ENCODE measurements at places on chromosomes 13 and 19. TPM values are rescaled to one million over a fixed set of nuclear protein-coding genes. Genes with fewer than 3 reads are reported as not detected.
A peak's percentile ranks its signal among the peaks of the same experiment; 100 is the strongest.

Gene ZNF77
- total RNA-seq = 4.0 TPM

DNA sequence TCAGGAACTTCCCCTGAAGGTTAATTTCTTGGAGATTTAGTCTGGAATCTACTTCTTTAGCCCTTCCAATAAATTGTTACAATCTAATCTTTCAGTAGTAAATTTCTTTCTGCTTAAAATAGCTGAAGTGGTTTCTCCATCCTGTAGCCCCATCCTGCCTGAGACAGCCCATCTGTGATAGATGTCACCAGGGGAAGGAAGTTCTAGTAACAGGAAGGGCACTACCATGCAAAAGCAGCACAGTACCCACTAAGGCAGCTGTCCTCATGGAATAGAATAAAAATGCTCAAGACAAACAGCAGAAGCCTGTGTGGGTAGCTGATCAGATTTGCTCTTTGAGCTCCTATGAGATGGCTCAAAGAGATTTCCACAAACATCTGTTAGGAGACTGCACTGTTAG lies 1036.5 kb downstream of the SLITRK5 start:
- H3K4me3 ChIP-seq = no peak overlapping the region
- no peaks in the 10 kb centered on the region for H3K4me1 ChIP-seq
- no peaks in the 10 kb centered on the region for H3K36me3 ChIP-seq
- H3K27ac ChIP-seq = no peak overlapping the region

- no peak overlapping the region for H3K27ac ChIP-seq
- no peaks in the 10 kb centered on the region for H3K36me3 ChIP-seq
- DNase-seq = no peak
Observed at GRCh38 chr13:66530686-66531085, 699.5 kb downstream of the PCDH9 start.

DNA sequence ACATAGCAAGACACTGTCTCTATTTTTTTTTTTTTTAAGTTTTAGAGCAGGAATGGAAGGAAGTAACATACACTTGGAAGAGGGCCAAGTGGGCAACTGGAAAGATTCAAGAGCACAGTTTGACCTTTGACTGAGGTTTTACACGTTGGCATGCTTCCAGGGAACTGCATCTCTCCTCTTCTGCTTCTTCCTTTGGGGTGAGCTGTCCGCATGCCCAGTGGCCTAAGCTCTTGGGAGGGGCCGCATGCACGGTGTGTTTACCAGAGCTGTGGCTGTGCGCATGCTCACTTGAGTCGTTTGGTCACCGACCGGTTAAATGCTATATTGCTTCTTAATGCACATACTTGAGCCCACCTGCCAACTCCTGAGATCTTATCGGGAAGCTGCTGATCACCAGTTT lies 727.7 kb downstream of the UQCRFS1 start:
- H3K27me3 ChIP-seq = no peaks in the 10 kb centered on the region
- peaks cover 2% of the 10 kb centered on the region for H3K4me1 ChIP-seq
- H3K36me3 ChIP-seq = no peaks in the 10 kb centered on the region
- H3K4me3 ChIP-seq = no peak overlapping the region
- DNase-seq = no peak

Gene DHDH
- not detected for total RNA-seq

DNA sequence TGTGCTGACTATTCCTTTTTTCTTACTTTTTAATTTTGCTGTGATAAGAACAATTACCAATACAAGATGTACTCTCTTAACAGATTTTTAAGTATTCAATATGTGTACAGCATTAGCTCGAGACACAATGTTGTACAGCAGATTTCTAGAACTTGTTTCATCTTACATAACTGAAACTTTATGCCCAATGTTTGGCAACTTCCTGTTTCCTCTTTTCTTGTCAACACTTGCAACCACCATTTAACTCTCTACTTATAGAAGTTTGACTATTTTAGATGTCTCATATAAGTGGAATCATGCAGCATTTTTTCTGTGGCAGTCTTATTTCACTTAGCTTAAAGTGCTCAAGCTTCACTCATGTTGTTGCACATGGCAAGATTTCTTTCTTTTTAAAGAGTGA lies 1426.8 kb downstream of the SLITRK5 start:
- no peak overlapping the region for H3K4me3 ChIP-seq
- no peaks in the 10 kb centered on the region for H3K27me3 ChIP-seq
- no peak for DNase-seq
- no peaks in the 10 kb centered on the region for H3K36me3 ChIP-seq
- no peaks in the 10 kb centered on the region for H3K4me1 ChIP-seq
- no peak overlapping the region for H3K27ac ChIP-seq

GRCh38 chr13:51647067-51647466 lies 62.8 kb downstream of the WDFY2 start:
- no peaks in the 10 kb centered on the region for H3K27me3 ChIP-seq
- H3K36me3 ChIP-seq = no peaks in the 10 kb centered on the region
- H3K27ac ChIP-seq = no peak overlapping the region

DNA sequence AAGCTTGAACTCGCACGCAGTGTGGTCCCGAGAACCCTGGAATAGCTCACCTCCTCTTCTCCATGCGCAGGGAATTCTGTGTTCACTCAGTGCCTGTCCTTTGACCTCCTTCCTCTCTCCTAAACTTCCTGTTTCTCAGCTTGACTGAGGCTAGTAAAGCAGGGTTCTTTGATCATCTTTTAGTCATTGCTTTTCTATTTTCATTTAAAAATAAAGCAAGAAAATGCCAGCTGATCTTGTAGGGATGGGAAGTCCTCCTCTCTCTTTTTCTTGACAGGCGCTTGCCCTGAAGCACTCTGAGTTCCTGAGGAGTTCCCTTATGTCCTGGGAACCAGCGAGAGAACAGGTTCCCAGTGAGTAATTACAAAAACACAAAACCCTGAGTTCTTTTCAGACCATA lies 62.8 kb downstream of the ARHGEF7 start:
- peaks cover 62% of the 10 kb centered on the region for H3K4me1 ChIP-seq
- peak overlapping the region; percentile 71 for H3K27ac ChIP-seq
- H3K36me3 ChIP-seq = peaks cover 82% of the 10 kb centered on the region

DNA sequence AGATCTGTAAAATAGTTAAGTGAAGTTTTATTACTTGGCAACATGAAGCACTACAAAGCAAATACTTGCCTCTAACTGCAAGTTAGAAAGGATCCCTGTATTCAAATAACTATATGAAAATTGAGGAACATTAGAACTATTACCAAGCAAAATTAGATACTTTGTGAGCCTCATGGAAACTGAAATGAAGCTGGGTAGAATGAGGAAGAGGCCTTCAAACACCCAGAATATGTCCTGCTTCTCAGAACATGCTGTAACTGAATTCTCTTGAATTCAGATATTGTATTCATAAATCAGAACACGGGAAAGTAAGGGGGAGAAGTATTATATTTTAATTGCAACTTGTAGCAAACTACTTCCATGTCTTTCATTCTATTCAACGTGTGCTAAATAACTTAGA lies 947.9 kb downstream of the PCDH17 start:
- H3K4me3 ChIP-seq = no peak overlapping the region
- no peak for DNase-seq
- no peaks in the 10 kb centered on the region for H3K27me3 ChIP-seq
- no peaks in the 10 kb centered on the region for H3K4me1 ChIP-seq
- H3K27ac ChIP-seq = no peak overlapping the region
- no peaks in the 10 kb centered on the region for H3K36me3 ChIP-seq

Gene C19orf18
- 0.21 TPM for total RNA-seq

DNA sequence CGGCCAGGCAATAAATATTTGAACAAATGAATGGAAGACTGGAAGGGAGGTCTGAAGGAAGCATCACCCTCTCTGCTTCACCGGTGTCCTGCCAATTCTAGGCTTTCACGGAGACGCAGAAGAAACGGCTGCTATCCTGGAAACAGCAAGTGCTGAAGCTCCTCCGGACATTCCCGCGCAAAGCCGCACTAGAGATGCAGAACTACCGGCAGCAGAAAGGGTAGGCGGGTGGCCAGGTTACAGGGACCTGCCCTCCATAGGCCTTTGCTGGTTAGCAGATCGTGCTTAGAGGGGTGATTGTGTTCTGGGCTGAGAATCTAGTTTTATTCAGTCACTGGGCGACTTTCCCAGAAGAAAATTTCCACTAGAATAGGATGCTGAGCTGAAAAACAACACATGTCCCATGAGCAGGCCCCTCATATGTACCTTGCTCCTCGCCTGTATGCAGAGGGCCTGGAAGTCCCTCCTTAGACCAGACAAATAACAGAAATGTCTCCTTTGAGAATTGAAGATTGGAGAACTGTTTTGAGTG lies 11.0 kb downstream of the PAF1 start:
- H3K27ac ChIP-seq = no peak overlapping the region
- no peak overlapping the region for H3K4me3 ChIP-seq
- peaks cover 76% of the 10 kb centered on the region for H3K36me3 ChIP-seq
- no peaks in the 10 kb centered on the region for H3K27me3 ChIP-seq
- no peaks in the 10 kb centered on the region for H3K4me1 ChIP-seq

DNA sequence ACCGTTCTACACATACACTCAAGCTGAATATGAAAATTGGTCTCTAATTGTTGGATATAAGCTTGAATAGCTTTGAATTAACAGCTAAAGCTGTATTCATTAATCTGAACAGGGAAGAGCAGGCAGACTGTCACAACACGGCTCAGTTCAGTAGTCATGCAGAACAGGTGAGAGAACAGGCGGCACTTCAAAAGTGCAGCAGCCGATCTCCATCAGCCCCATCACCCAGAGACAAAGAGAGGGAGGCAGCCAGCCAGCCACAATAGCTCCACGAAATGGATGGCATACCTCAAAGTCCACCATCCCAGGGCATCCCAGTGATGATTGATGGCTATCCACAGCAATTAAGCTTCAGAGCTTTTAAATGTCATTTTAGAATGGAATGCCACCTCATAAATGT lies 419.2 kb downstream of the OLFM4 start:
- H3K4me1 ChIP-seq = no peaks in the 10 kb centered on the region
- no peak overlapping the region for H3K4me3 ChIP-seq
- H3K27me3 ChIP-seq = no peaks in the 10 kb centered on the region
- no peak for DNase-seq
- no peak overlapping the region for H3K27ac ChIP-seq

Gene MED29
- 32.3 TPM for total RNA-seq

GRCh38 chr19:49954933-49955332 lies 6.0 kb downstream of the SIGLEC11 start:
- DNase-seq = no peak
- peaks cover 13% of the 10 kb centered on the region for H3K27me3 ChIP-seq
- no peak overlapping the region for H3K27ac ChIP-seq
- no peaks in the 10 kb centered on the region for H3K36me3 ChIP-seq
- H3K4me1 ChIP-seq = peaks cover 6% of the 10 kb centered on the region
- H3K4me3 ChIP-seq = no peak overlapping the region

- H3K27ac ChIP-seq = no peak overlapping the region
- peaks cover 87% of the 10 kb centered on the region for H3K27me3 ChIP-seq
- no peak for DNase-seq
- H3K36me3 ChIP-seq = no peaks in the 10 kb centered on the region
- H3K4me1 ChIP-seq = peaks cover 31% of the 10 kb centered on the region
- H3K4me3 ChIP-seq = no peak overlapping the region
Observed at GRCh38 chr13:78606471-78607408, 3.4 kb upstream of the POU4F1 start.

Gene DAND5
- total RNA-seq = not detected

Gene FBXL12
- total RNA-seq = 23.4 TPM

Gene NAPSA
- total RNA-seq = 5.1 TPM

Gene DOCK9
- 40.7 TPM for total RNA-seq

Gene IGFL3
- not detected for total RNA-seq

GRCh38 chr13:109033090-109033489 lies 403.7 kb downstream of the MYO16 start:
- DNase-seq = no peak
- H3K27me3 ChIP-seq = no peaks in the 10 kb centered on the region
- H3K27ac ChIP-seq = no peak overlapping the region
- no peaks in the 10 kb centered on the region for H3K4me1 ChIP-seq
- H3K36me3 ChIP-seq = no peaks in the 10 kb centered on the region
- no peak overlapping the region for H3K4me3 ChIP-seq

All from activated T-helper 2 cell treated with anti-CD3 and anti-CD28 coated beads, Interferon-gamma antibody, Interleukin-2, Interleukin-4, amounts not matched to agents 10 μg/mL and 5 μg/mL and 100 μg/mL, durations not matched to agents 14 hours and 24 hours and 36 hours (primary cell).